Stimulated activated CD4-positive, alpha-beta T cell treated with anti-CD3 and anti-CD28 coated beads, Interleukin-15, amount 100 ng/mL, for 1 hour (primary cell): ENCODE measurements at places on chromosomes 2 and 18.

DNA sequence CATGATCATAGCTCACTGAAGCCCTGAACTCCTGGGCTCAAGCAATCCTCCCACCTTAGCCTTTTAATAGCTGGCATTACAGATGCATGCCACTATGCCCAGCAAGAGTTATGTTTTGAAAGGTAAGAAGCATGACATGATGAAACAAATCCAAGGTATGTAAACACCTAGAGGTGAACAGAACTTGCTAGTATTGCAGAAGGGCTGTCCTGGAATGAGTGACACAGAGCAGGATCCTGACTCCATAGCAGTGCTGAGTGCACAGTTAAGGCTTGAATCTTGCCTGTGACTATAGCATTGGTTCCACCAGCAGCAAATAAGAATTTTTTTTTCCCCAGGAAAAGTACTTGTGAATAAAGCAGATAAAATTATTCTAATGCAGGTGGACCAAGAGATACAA lies 309.5 kb downstream of the PIK3C3 start:
- no peak for DNase-seq

DNA sequence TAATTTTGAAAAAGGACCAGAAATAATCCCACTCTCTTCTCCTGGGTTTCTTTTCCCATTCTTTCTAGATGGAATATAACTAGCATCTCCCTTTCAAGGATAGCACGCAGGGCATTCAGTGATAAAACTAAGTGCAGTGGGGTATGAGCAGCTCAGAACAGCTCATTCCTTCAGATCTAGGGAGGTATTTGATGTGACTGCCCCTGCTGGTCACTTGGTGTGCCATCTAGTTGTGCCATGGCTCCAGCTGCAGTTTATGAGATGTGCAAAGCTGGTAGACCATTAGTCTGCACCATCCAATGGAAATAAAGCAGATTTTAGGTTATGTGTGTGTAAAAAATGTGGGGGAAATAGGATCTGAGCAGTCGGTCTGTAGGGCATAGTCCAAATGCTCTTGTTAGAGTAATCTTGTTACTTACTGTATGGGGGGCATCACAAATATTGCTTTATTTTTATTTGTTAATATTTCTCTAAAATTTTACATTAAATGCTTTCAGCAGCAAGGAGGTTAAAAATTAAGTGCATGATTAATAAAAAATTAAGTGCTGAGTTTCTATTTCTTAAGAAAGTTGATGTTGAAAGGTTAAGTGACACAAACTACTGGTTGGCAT lies 38.9 kb downstream of the CTAGE1 start:
- DNase-seq, result no peak

- no peak for DNase-seq
Measured at GRCh38 chr18:22988208-22988607, 55.1 kb downstream of the RBBP8 start.

DNA sequence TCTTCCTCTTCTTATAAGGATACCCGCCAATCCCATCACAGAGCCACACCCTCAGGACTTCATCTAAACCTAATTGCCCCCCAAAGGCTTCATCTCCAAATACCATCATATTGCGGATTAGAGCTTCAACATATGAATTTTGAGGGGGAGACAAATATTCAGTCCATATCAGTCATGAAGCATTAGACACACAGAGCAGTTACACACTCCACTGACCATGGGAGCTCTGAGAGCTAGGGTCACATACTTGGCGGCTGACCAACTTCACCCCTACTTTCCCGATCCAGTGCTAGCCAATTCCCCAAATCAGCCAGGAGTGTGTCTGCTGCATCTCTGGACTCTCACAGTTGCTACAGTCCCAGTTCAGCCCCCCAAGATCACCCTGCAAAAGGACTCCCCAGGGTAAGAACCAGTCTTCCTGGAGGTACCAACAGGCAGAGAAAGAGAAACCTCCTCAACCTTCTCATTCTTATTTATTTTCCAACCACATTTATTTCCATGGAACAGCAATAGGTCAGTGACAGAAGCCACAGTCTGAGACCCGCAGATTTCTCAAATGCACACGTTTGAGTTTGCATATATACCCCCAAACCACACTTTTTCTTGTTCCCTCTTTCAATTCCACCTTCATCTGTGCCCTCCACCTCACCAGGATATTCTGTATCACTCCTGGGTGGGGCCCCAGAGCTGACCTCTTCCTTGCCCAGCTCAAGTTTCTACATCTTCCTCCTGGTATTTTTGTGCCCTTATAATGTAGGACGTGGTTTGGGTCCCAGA lies 33.3 kb downstream of the SPP2 start:
- DNase-seq, result no peak

GRCh38 chr2:6372317-6372901 lies 493.3 kb downstream of the CMPK2 start:
- no peak for DNase-seq

GRCh38 chr2:237885111-237885930 lies 25.9 kb downstream of the RAMP1 start:
- DNase-seq, result no peak

DNA sequence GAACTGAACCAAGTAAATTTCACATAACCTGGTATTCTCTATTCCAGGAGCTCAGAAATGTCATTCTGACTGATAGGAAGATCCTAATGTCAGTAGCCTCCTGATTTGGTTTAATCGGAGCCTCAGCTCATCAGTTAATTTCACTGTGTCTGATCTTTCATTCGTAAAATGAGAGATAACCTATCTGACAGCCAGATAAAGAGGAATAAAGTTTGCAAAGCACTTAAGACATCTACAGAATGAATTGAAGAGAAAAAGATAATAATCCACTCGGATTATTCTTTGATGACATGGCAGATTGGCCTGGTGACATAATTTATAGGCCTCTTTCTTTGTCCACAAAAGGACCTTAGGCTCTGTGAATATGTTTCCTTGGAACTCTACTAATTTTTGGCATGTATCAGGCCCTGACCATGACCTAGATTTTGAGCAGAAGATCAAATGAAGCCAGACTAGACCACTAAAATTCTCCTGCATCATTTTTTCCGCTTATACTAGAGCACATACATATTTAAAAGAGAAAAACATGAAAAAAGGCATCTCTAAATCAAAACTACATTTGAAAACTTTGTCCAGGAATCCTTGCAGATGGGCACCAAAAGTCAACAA lies 312.4 kb downstream of the MTX2 start:
- no peak for DNase-seq

DNA sequence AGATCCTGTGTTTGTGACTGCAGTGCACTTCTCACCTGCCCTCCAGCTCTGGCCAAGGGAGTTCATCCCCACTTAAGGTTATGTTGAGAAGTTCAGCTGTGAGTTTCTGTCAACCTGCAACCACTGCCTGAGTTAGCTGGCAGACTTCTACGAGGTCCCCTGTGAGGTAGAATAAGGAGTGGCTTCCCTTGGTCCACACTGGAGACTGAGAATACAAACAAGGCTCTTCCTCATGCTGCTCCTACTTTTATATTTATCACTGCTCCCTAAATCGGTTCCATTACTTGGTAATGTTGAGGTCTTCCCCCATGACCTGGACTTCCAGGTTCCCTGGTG lies 353.2 kb upstream of the CWC22 start:
- no peak for DNase-seq

DNA sequence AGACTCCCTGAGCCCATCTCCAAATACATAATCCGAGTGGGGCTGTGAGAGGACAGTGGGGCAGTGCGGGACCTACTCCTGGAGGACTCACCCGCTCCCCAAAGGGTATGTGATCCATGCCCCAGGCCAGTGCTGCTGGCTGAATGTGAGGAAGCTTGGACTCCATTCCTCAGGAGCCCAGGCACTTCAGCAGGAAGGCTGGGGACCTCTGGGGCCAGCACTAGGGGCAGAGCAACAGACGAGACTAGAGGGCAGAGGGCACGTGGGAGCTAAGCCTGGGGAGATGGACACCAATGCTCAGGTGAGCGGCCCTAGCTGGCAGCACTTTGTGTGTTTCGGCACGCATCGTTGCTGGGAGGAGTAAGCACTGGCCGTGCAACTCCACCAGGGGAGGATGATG lies 84.9 kb downstream of the MALT1 start:
- DNase-seq, result no peak

- no peak for DNase-seq
Measured at GRCh38 chr2:230472621-230473018, 56.6 kb downstream of the SP100 start.

DNA sequence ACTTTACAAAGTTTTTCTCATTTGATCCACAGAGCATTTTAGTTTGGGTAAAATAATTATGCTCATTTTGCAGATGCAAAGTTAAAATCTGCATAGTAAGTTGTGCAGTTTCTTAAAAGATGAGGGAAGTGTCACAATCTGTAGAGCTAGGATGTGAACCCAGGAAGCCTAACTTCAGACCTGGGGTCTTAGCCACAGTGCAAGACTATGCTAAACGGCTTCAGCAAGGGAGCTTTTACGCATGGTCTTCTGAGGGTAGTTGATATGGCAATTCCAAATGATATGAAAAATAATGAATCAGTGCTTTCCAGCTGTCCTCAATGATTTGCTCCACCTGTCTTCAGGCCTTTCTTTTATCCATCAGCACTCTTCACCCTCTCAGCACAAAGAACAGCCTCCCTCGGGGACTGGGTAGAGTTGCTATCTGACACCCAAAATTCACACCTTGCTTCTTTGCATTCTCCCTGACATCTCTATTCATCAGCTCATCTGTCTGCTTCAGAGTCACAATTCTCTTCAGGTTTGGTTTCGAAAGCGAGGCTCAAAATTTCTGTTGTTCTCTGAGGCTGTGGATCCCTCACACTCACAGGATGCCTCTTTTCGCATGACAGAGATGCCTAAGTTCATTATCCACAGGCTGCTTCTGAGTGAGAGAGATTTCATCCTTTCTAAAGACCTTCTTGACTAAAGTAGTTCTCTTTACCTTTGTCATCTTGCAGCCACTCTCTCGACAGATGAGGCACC lies 302.5 kb downstream of the NRXN1 start:
- no peak for DNase-seq

- DNase-seq, result no peak
Measured at GRCh38 chr2:158967731-158968395, 577 bp upstream of the TANC1 start.

GRCh38 chr2:159817283-159817682 lies 19.3 kb upstream of the CD302 start:
- DNase-seq, result no peak

DNA sequence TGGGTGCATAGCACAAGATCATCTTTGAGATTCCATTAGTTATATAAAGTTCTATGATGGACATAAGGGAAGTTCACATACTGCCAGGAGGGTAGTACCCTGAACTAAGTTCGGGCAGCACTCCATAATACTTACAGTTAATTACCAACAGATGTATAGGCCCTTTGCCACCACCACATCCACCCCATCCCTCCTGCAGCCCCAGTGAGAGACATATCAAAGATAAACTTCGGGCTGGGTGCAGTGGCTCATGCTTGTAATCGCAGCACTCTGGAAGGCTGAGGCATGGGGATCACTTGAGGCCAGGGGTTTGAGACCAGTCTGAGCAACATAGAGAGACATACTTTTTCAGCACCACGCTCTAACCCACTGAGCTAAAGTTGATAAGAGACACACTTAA lies 46.4 kb upstream of the NPAS2 start:
- DNase-seq, result no peak

GRCh38 chr2:158556124-158556523 lies 99.4 kb downstream of the PKP4 start:
- DNase-seq, result no peak

- DNase-seq, result no peak
Measured at GRCh38 chr18:68916734-68917133, 118.9 kb downstream of the CCDC102B start.

DNA sequence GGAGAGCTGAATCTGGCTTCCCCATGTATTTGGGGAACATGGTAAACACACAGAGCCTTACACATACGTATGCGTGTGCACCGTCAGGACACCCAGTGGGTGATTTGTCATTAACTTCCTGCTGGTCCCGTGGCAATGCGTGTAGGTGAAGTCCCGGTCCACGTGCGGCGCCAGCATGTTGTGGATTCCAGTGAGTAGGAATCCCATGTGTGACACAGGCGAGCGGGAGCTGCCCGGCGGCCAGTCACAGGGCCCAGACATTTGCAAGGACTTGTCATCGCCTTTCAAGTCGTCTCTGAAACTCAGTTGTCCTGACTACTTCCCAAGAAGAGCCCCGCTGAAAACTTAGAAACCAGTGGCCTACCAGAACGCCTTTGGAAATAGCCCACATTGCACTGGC lies 102.0 kb downstream of the RNF144A start:
- DNase-seq, result no peak

DNA sequence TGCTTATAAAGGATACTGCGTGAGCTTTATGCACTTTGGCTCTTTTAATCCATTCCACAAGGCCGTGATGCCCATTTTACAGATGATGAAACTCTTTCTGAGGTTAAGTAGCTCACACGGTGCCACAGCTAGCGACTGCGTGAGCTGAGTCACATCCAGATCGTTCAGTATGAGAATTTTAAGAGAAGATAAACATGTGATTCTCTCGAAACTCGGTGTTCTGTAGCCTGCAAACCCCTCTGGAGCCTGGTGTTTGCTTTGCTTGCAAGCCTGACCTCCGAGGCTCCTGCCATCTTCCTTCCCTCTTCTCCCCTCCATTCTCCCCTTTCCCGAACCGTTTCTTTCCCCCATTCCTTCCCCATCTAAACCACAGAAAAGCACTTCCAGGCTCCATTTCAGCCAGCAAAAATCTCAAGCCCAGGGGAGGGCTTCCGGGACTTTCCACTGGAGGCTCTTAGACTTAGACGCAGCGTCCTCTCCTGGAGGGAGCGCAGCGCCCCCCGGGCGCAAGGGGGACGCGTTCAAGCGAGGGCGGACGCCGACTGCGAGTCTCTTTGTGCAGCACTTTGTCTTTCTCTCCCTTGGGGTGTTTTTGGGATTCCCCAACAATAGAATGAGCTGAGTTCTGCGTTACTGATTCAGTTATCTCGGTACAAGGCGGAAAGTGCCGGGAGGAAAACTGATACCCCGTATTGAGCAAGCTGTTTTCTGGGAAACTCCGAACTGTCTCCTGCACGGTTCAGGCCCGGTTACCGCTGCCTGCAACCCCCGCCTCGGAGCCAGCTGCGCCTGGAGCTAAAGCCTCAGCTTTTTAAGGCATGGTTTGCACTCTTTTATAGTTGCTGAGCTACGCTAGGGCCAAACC lies 38.0 kb downstream of the CYP1B1 start:
- no peak for DNase-seq

- DNase-seq, result no peak
Measured at GRCh38 chr18:58682429-58683069, 11.3 kb downstream of the MALT1 start.

DNA sequence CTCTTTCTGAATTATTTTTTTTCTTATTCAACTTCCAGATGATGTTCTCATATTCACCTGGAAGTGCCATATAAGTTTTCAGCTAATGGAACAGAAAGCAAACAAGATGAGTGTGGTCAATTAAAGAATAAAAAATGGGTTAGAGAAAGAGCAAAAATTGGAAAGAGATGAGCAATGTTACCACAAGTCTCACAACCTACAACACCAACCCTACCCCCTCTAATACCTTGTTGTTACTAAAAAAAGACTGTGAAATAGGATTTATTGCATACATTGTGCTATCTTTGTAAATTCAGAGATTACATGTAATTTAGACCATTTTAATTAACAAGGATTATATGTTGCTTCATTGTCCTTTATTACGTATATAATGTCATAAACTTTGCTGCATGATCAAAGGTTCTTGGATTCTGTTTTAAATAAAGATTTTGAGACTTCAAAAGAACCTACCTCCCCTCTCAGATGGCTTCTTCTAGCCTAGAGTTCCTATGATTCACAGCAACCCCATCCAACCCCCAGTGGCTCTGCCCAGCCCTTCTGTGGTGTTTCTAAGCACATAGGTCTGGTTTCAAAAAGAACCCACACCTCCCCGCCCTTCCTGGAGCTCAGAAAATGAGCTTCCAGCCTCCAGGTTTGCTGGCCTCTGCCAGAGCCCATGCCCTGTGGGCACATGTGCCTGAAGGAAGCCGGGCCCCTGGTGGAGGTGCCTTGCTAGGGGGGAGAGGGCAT lies 24.7 kb downstream of the LGALSL start:
- DNase-seq, result no peak

GRCh38 chr2:102001767-102002142 lies 10.0 kb downstream of the IL1R2 start:
- no peak for DNase-seq
